ENCODE measurements at places on chromosomes 4 and X.

DNA sequence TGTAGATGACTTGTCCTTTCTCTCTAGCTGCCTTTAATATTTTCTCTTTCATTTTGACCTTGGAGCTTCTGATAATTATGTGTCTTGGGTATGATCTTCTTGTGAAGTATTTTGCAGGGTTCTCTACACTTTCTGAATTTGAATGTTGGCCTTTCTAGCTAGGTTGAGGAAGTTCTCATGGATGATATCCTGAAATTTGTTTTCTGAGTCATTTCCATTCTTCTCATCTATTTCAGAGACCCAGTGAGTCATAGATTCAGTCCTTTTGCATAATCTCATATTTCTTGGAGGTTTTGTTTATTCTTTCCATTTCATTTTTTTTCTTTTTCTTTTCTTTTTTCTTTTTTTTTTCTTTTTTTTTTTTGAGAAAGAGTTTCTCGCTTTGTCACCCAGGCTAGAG lies 585.7 kb upstream of the PABPC4L start:
- DNase-seq: no peak

GRCh38 chrX:17024886-17025285 lies 78.4 kb downstream of the REPS2 start:
- no peak for DNase-seq

DNA sequence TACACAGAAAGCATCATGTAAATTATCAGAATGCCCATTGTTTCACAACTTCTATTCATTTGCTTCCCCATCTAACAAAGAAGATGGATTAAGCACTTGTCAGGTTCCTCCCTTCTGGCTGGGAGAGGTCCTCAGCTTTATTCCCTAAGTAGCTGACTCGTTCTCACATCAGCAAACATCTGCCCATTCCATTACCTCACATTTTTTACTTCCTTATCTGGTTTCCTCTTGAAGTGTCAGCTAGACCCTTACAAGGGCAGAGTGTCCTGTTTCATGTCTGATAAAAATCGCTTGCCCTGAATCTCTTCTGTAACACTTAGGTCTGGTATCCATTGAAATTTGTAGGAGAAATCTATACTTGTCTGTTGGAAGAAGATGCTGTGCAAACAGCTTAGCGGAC lies 34.7 kb downstream of the TMPRSS11A start:
- DNase-seq: no peak

- no peak for DNase-seq
These were observed 25.4 kb downstream of the SEC31A start for GRCh38 chr4:82865592-82865991.

Measured in COR-L47 (cell line).